NCI-H1417 treated with DMSO at 0.1 percent for 48 hours (cell line): ENCODE measurements at places on chromosomes 5 and 9.

DNA sequence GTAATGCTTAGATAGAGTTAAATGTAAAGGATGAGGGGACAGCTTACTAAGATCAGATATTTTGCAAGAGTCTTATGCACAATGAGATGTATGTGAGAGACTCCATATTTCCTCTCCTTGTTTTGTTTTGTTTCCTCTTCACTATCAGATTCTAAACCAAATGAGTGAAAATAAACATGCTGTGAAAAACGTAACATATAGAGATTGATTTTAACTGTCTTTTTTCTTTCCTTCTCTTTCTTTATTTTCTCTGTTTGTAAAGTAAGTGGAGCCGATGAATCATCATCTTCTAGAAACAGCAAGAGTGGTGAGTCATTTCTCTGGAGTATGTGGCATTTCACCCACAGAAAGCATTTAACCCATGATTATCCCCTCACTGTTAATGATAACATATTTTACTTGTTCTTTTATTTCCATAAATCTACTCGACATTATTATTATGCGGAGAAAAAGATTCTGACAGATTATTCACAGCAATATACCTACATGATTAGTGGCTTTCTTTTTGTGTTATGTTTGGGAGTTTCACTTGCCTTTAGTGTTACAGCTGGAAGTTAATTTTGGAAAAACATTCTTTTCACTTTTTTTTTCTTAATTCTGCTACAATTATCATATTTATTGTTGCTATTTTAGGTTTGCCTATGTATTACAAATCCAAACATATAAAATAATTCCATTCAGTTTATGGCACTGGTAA lies 2.1 kb upstream of the ANXA1 start:
- no peak for DNase-seq

DNA sequence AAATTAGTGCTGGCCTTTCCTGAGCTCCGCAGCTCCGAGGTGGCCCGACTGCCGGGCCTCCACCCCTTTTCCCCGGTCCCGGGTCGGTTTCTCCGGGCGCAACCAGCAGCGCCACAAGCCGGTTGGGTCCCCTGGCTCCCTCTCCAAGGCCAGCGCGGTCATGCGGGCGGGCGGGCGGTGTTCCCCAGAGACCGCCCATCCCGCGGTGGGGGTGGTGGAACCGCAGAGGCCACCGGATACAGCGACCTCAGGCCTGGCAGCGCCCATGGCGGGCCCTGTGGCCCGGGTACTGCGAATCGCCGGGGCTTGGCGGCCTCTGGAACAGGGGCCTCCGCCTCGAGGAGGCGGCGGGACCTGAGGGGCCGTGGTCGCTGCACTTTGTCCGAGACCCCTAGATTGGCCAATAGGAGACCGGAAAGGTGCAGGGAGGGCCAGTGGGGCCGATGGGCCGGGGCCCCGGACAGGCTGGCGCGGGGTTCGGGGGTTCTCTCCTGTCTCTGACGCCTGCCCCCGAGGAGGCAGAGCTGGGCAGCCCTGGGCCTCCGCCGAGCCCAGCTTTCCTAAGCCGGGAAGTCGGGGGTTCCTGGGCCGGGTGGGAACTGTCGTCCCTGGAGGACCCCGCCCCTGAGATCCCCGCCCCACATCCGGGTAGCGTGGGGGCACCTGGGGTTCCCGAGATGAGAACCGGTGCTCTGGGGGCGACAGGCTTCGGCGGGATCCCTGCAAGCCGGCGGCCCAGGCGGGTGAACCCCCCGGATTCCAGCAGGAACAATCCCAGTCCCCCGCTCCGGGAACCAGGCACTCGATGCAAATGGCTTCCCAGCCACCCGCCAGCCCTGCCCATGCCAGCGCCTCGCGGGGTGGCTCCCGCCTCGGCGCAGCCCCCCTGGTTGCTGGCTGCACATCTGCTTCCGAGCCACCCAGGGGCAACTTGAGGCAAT lies 293.9 kb downstream of the ZSWIM6 start:
- DNase-seq, result no peak

DNA sequence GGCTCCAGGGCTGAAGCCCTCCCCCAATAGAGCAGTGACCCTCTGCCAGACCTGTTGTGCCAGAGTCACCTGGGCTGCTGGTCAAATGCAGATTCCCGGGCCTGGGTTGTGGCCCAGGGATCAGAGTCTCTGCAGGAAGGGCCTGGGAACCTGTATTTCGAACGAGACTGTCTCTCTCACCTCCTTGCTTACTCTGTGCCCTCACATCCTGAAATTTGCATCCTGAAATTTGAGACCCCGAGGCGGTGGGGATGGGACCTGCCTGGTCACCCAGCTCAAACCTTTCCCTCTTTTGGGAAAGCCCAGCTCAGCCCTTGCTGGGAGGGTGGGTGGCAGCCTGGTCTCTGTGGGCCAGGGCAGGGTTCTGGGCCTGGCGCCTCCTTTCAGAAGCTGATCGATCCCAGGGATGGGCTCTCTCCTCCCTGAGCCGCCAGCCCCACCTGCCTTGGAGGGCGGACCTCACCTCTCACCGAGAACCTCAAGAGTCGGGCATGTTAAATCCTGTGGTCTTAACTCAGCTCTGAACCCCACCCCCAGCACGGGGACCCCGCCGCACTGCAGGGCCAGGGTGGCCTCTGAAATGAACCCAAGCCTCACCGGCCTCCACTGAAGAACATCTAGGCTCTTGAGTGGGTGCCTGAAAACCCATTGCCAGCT lies 44.0 kb upstream of the IER5L start:
- no peak for DNase-seq

DNA sequence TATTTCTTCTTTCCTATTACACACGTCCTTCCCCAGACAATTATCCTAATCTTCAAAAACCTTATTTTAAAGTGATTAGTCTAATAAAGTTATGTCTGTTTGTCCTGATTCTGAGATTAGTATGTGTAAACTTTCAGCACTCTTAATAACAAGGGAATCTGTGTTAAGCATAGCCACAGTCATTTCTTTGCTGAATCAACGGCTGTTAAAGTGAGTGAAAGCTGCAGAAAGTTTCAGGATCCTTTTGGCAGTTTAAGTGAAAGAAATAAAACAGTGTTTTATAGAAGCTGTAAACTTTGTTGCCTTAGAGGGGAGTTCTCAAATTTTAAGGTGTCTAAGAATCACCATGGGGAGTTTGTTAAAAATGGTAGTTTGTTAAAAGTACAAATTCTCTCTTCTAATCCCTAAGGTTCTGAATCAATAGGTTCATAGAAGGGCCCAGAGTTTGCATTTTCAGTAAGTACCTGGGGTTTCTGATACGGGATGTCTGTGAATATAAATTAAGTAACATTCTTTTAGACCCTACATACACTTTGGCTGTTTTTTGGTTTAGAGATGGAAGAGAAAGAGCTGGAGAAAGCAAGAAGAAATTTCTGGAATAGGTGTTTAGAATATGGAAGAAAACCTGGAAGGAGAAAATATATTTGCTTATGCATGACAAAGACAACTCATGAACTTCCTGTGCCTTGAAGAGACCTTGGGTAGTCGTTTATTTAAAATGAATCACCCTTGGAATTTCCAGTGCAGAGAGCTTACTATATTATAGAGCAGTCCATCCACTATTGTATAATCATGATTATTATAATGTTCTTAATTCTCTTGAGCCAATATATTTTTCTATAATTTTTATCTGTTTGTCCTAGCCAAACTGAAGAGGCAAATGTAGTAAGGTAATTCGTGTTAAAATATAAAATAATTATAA lies 45.7 kb downstream of the SCAMP1 start:
- DNase-seq, result no peak

GRCh38 chr5:41452506-41452905 lies 57.9 kb downstream of the PLCXD3 start:
- no peak for DNase-seq

- DNase-seq, result no peak
Observed at GRCh38 chr9:113933671-113934070, 57.6 kb downstream of the ZNF618 start.

DNA sequence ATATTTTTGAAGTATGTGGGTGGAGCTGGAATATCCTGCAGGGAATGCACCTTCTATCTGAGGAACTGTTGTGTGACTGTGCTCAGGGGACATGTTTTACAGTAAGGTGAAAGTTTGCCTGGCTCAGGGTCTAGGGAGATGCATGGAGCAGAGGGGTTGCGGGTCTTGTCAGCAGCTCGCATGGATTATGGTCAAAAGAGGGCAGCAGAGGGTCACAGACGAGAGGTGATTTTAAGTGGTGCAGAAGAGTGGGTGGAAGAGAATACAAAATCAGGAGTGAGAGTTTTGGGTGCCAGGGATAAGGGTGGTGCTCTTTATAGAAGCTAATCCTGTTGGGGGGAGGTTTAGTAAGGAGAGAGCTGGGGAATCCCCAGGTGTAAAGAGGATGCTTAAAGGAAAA lies 53.5 kb upstream of the GRIN3A start:
- no peak for DNase-seq

DNA sequence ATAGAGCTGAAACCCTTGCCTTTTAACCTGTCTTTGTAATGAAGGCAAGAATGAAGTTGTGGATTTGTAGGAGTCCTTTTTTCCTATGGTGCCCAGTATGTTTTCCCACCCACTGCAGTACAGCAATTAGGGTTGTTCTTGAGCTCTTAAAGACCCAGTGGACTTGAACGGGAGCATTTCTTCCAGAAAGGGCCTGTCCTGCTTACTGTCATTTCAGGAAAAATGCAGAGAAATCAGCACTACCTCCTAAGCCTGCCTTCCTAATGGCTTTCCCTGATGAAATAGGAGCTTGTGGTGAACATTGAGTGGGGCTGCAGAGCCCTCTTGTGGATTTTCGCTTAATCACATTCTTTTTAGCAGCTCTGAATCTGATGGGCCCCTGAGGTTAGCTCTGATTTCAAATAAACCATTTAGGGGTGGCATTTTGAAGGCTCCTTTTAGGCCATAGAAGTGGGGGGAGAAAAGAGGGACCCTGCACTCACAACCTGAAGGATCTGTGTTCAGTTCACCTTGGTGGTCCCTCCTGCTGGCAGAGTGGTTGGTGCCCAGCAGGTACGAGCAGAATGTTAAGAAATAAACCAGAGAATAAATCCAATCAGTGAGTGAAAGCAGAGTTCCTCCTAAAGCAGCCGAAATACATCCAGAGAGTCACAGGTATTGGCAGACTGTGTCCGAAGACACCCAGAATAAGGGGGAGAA lies 188.0 kb upstream of the KLF9 start:
- DNase-seq, result peak; percentile 30

GRCh38 chr5:178350361-178351220 lies 118.0 kb upstream of the PHYKPL start:
- DNase-seq, result no peak

GRCh38 chr9:136646827-136647711 lies 15.6 kb upstream of the EGFL7 start:
- DNase-seq, result no peak

GRCh38 chr5:59831326-59832010 lies 62.1 kb downstream of the PDE4D start:
- DNase-seq, result no peak

DNA sequence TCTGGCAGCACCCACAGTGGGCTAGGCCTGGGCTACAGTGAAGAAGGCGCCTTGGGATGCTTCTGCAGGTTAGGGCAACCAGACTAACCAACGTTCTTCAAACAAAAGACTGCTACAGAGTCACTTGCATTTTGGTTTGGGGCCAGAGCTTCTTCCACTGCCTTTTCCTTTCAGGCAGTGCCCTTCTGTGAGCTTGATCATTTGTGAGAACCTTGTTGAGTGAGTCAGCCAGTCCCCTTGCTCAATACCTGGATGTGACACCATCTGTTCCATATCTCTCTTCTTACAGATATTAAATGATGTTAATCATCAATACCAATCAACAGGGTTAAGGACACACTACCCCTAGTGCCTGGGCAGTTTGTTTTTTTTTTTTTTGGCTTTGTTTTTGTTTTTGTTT lies 46.5 kb upstream of the VDAC1 start:
- no peak for DNase-seq

- DNase-seq, result no peak
Observed at GRCh38 chr5:82105457-82105856, 133.6 kb downstream of the ATG10 start.

DNA sequence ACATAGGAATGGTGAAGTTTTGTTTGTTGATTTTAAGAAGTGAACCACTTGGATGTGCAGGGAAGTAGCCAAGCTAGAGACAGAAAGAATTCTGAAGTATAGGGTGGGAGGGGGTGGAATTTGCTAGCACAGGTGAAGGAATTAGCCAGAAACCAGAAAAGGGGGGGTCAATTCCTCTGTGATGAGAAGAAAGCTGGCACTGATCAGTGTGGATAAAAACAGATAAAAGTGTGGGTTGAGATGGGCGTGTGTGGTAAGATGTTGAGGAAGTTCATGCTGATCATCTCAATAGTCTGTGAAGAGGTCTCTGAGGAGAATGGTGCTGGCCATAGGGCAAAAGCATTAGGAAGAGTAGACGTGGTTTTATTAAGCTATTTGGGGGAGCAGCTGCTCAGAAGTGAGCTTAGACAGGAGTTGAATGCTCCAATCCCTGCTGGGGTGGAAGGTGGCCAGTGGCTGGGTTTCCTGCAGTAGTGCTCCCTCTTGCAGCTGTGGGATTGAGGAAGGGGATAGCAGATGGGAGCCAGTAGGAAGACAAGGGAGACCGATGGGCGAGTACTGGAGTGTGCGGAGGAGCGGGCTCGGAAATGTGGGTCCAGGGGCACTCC lies 88.7 kb upstream of the ELL2 start:
- no peak for DNase-seq
